ENCODE measurements at places on chromosomes 3 and 15.

DNA sequence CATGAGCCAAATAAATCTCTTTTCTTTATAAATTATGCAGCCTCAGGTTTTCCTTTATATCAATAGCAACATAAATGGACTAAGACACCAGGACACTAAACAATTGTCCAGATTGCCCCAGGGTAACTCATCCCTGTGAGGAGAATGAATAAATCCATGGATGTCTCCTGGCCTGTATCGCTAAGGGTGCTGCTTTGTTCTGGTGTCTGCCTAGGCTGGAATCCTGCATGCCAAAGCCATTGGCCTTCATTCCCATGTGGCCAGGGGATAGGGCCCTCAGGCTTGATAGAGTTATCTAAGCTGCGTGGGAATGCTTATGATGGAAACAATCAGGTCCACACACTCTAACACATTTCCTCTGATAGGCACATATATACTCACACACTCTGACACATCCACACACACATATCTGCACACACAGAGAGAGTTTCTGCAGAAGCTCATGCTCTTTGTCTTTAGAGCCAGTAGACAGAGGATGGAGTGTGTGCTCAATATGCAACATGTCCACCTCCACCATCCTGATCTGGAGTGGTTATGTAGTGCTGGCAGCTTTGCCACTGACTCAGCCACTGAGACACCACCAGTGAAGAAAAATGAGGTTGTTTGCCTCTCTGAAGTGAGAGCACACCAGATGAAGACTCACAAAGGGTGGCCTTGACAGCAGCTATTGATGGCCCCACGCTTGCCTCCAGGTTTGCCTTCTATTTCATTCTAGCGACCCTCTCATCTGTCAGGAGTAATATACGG lies 24.0 kb upstream of the DGKG start:
- no peak for DNase-seq

DNA sequence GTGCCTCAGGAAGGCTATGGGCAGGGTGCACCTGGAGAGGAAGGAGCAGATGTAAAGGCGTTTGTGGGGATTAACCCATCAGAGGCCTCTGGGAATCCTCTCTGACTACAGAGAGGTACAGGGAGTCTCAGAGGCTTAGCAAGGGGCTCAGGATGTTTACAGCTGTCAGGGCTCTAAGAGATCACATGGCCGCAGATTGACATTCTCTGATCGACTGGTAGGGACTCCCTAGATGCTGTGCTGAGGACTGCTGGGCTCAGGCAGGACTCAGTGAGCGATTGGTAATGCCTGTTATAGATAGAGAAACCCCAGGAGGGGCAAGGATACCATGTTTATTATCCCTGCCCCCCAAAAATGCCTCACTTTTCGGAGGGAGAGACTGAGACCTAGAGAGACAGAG lies 103.5 kb downstream of the CORO2B start:
- peak; percentile 2 for DNase-seq

DNA sequence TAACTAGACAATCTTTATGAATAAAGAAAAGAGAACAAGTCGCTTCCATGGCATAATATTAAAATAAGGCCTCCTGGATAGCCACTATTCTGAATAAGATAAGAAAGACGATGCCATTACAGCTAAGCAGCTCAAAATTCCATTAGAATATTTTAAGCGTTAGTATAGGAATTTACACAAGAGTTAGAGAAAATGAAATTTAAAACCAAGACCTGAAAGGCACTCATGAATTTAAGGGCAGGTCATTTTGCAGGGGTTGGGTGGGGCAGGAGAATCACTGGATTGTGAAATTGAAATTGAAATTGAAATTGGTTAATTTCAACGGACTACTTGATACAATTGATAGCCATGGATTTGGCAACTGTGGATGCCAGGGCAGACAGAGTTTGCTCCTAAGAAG lies 91.8 kb upstream of the GOLGA8J start:
- DNase-seq, result no peak

- no peak for DNase-seq
Observed at GRCh38 chr3:124966521-124967445, 32.2 kb upstream of the MUC13 start.

DNA sequence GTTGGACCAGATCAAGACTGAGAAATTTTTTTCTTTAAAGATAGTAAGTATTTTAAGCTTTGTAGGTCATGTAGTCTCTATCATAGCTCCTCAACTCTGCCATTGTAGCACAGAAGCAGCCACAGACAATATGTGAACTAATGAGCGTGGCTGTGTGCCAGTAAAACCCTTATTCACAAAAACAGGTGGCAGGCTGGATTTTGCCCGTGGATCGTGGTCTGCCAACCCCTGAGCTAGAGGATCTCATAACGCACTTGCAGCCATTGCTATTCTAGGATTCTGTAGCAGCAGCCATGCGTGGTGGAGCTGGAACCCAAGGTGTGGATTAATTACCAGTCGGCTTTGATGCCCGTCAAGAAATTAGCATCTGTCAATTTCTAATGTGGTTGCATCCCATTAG lies 68.7 kb upstream of the PLXNA1 start:
- DNase-seq, result peak; percentile 60

DNA sequence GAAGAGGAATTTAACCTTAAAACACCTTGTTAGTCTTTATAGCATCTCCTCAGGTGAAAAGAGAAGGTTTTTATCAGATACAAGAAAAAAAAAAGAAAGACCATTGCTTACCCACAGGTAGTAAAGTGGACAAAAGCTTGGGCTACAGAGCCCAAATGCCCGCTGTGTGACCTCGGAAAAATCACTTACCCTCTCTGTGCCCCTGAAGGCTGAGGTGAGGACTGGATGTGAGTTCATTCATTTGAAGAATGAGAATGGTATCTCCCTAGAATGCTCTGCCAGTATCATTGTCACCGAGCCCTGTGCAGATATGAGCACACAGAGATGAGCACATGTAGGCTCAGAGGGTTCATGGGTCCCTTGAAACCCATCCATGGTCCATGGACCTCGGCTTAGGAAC lies 17.6 kb upstream of the FAM240A start:
- no peak for DNase-seq

GRCh38 chr15:67812241-67812644 lies 13.1 kb upstream of the SKOR1 start:
- DNase-seq, result no peak

DNA sequence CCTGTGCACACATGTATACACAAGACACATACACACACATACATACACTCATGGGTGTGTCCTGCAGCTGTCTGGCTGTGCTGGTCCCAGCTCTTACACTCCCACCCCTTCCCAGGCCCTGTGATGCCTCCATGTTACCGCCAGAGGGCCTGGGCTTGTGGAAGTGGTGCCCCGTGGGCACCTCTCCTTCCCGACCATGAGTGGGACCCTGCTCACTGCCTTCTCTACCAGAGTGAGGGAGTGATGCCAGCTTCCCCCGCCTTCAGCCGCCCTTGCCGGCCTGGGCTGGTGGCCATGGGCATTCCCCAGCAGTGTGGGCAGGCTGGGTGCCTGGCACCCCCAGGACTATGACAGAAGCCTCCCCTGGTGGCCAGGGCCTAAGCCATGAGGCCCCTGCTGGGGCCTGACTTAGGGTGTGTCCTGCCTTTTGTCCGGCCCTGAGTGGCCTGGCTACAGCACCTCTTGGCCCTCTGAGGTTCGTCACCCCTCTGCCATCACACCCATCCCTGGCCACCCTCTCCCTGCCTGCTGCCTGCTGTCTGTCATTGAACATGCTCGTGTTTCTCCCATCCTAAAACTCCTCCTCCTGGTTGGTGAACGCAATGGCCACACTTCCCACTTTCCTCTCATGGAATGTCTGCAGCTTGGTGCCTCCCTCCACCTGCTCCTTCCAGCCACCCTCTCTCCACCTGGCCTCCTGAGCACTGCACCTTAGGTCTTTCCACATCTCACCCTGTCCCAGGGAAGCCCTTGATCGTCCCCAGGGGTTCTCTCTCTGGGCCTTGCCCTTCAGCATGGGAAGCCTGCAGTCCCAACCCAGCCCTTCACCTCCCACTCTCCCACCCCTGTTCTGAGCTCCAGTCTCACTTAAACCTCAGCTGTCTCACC lies 14.6 kb downstream of the HDAC11 start:
- no peak for DNase-seq

DNA sequence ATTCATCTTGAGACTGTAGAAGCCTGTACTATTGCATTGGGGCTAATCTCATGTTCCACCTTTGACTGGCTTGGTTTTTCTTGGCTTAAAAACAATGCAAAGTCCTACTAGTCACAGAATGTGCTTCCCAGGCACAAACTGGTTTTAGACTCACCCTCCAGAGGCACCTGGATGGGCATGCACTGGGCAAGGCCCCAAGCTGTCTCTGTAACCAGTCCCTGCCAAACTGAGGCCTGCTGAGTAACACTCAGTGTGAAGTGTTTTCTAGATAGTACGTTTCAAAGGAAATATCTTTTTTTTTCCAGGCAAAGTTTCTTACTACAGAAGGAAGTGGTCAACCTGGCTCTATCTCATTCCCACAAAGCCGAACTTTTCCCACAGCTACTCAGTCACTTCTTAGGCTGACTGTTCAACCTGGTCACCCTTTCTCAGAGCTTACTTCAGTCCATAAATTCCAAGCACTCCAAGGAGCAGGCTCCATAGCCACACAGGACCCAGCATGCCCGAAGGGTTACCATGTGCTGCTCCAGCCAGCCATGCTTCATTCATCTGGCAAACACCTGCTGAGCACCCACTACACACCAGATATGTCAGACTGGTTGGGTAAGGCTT lies 57.4 kb downstream of the NPTN start:
- no peak for DNase-seq

DNA sequence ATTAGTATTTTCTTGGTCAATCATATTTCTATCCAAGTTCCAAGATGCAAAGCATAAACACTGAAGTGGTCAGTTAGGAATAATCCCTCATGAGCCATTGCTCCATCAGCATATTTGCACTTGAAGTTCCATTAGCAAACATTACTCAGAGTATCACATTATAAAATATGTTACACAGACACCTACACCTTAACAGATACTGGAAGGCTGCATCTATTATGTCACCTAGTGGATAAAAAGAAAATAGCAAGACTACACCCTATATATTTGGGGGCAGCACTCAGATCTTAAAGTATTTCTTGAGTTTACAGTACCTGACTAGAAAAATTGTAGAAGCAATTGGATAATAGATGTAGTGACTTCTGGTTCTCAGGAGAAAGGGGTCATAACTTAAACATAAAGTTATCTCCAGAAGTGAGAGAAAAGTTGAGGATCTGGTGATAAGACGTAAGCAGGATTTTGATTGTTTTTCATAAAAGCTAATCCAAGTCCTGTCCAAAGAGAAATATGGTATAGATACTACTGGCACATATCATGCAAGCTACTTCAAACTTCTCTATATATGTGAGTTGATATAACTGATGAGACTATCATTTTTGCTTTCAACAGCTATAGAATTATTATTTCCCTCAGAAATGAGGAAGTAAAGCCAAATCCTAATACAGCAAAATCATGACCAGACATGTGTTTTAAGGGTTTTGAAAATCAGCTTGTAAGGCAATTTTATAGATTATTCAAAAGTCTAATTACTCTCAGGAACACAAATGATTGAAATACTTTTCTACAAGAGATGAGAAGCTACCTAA lies 422.2 kb downstream of the GBE1 start:
- no peak for DNase-seq

- no peak for DNase-seq
Observed at GRCh38 chr15:31477851-31478701, 151.4 kb downstream of the KLF13 start.

- no peak for DNase-seq
Observed at GRCh38 chr15:56524915-56525314, 60.0 kb upstream of the MNS1 start.

- DNase-seq, result no peak
Observed at GRCh38 chr15:31403606-31404005, 77.0 kb downstream of the KLF13 start.

- no peak for DNase-seq
Observed at GRCh38 chr3:177827511-177828207, 630.4 kb upstream of the TBL1XR1 start.

GRCh38 chr3:171311784-171312183 lies 148.4 kb downstream of the TNIK start:
- DNase-seq, result no peak

DNA sequence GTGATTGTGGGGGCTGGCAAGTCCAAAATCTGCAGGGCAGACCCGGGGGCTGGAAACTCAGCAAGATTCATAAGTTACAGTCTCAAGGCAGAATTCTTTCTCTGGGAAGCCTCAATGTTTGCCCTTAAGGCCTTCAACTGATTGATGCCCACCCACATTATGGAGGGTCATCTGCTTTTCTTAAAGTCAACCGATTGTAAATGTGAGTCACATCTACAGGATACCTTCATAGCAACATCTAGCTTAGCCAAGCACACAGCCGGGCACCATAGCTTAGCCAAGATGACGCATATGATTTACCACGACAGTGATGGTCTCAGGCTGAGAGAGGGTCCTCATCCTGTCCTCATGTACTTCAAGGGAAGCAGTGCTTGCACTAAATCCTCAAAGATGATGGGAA lies 43.5 kb downstream of the IDH2 start:
- DNase-seq, result no peak

GRCh38 chr3:140273542-140274195 lies 338.7 kb downstream of the CLSTN2 start:
- no peak for DNase-seq

DNA sequence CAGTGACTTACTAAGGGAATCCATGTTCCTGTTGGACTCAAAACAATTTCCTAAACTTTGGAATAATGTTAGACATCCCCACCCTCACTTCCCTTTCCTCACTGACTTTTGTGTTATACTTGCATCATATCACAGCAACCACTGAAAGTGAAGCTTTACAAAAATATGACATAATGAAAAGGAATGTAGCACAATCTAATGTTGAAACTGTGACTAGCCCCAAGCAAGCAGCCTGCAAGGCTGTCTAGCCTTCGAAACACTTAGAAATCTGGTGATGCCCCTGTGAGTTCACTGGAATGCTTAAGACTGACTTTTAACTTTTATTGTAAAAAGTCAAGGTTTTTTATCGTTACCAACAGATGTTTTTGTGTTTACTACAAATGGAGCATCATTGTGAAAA lies 203.7 kb upstream of the ZNF385D start:
- DNase-seq, result no peak
